ENCODE measurements at places on chromosomes 7 and 10. TPM values are rescaled to one million over a fixed set of nuclear protein-coding genes. Genes with fewer than 3 reads are reported as not detected.

DNA sequence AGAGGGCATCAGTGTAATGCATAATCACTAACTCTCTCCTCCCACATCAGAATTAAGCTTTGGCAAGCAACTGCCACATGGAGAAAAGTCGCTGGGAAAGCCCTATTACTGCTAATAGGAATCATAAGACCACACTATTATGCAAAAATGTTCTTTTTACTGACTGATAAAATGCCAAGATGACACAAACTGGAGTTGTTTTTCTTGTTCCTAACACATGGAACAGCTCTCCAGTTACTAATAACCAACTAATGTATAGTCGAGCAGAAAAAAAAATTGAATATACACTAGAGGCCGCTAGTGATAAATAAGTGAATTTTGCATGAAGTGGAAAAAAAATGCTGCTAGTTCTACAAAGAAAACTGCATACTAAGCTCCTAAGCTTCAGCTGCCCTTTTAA is 165.6 kb downstream of the TPK1 start:
- H3K4me3 ChIP-seq = no peak overlapping the region
- no peak for DNase-seq
- no peaks in the 10 kb centered on the region for H3K27me3 ChIP-seq
- no peak overlapping the region for H3K27ac ChIP-seq
- no peaks in the 10 kb centered on the region for H3K36me3 ChIP-seq
- H3K4me1 ChIP-seq = no peaks in the 10 kb centered on the region

Gene LARP4B
- total RNA-seq = 77.2 TPM

DNA sequence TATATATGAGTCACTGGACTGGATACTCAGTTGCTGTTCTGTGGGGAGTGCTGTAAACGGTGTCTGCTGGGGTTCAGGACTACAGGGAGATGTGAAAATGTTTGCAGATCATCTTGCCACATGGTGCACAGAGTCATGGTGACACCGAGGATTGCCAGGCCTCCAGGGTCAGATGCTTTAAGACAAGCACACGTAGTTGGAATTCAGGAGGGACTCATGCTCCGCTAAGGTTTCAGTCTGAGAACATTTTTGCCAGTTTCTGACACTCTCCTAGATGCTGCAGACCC is 211.3 kb downstream of the CXCL12 start:
- H3K4me1 ChIP-seq = no peaks in the 10 kb centered on the region
- H3K4me3 ChIP-seq = no peak overlapping the region
- H3K27ac ChIP-seq = no peak overlapping the region
- H3K36me3 ChIP-seq = no peaks in the 10 kb centered on the region
- no peaks in the 10 kb centered on the region for H3K27me3 ChIP-seq

Gene HERC4
- total RNA-seq = 91.6 TPM

Gene ZNF518A
- 33.8 TPM for total RNA-seq

- H3K4me1 ChIP-seq = no peaks in the 10 kb centered on the region
- H3K27ac ChIP-seq = no peak overlapping the region
- H3K36me3 ChIP-seq = no peaks in the 10 kb centered on the region
- no peak overlapping the region for H3K4me3 ChIP-seq
- no peaks in the 10 kb centered on the region for H3K27me3 ChIP-seq
Measured at GRCh38 chr10:6722616-6723004, 142.5 kb upstream of the PRKCQ start.

DNA sequence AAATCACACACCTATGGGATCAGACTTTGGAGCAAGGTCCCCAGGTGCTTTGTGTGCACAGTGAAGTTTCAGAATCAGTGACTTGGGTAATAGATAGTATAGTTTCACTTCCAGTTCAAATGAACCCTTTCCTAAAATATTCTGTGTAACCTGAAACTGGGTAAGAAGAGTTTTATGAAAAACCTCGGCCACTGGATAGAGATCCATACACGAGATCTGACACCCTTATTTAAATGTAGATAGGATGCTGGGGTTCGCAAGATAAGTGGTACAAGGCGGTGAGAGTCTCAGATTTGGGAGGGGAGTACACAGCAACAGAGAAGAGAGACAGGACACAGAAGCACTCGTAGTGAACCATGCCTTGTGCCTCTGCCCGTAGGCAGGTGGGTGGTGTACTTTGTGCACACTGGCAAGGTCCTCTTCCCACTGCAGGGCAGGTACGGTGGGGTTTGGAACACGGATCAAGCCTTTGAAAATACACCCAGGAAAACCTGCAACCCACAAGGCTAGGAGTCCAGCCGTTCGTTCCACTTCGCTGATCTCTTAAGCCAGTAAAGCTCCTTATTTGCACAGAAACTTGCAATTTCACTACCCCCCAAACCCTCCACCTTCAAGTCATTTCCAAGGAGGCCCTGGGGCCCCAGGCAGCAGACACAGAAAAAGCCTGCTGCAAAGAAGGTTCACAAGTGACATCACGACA is 162.8 kb downstream of the USP6NL start:
- no peak overlapping the region for H3K4me3 ChIP-seq
- no peaks in the 10 kb centered on the region for H3K4me1 ChIP-seq
- no peak overlapping the region for H3K27ac ChIP-seq
- no peaks in the 10 kb centered on the region for H3K27me3 ChIP-seq

DNA sequence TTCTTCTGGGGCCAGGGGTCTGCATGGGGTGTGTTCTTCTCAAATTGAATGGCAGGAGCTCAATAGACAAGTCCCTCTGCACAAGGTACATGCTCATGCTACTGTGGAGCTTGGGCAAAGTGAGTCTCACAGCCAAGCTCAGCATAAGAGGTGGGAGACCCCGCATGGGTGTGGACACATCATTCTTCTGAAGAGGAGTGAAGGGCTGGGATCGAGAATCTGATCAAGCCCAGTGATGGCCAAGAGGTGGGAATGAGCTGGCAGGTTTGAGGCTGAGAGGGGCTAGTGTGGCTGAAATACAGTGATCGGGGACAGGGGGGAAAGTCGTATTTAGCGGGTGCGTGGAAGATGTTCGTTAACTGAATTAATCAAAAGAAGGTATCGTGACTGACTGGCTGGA is 32.6 kb downstream of the CDH23 start:
- no peak overlapping the region for H3K27ac ChIP-seq
- DNase-seq = no peak
- H3K4me3 ChIP-seq = no peak overlapping the region
- no peaks in the 10 kb centered on the region for H3K4me1 ChIP-seq

GRCh38 chr7:138749960-138750359 is 47.8 kb upstream of the TMEM213 start:
- no peak for DNase-seq
- no peak overlapping the region for H3K27ac ChIP-seq
- H3K36me3 ChIP-seq = no peaks in the 10 kb centered on the region
- no peaks in the 10 kb centered on the region for H3K4me1 ChIP-seq
- H3K27me3 ChIP-seq = no peaks in the 10 kb centered on the region
- H3K4me3 ChIP-seq = no peak overlapping the region

Gene CALHM3
- total RNA-seq = not detected

GRCh38 chr7:105677817-105678573 is 96.7 kb upstream of the EFCAB10 start:
- H3K27ac ChIP-seq = peak overlapping the region; percentile 78
- H3K4me1 ChIP-seq = peaks cover 3% of the 10 kb centered on the region
- H3K4me3 ChIP-seq = peak overlapping the region; percentile 30
- DNase-seq = no peak
- no peaks in the 10 kb centered on the region for H3K36me3 ChIP-seq

DNA sequence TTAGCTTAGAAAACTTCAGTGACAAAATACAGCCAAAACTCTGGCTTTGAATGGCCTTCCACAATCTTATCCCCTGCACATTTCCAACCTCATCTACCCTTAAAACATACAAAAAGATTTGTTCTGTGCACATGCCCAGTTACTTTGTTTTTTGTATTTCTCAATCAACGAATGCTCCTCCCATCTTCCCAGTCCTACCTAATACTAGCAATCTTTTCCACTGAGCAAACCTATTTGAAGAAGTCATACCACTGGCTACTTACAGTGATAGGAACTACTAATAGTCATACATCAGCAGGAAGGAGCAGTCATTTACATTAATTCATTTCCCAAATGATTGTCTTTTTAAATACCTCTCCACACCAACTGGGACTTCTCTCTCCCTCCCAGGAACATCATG is 2.5 kb downstream of the USP54 start:
- DNase-seq = no peak
- H3K36me3 ChIP-seq = no peaks in the 10 kb centered on the region
- H3K4me3 ChIP-seq = no peak overlapping the region
- H3K27me3 ChIP-seq = no peaks in the 10 kb centered on the region

Gene MRPS33
- 20.1 TPM for total RNA-seq

Gene HMX2
- not detected for total RNA-seq

- H3K36me3 ChIP-seq = no peaks in the 10 kb centered on the region
- no peak overlapping the region for H3K4me3 ChIP-seq
- no peaks in the 10 kb centered on the region for H3K4me1 ChIP-seq
- no peak overlapping the region for H3K27ac ChIP-seq
- no peaks in the 10 kb centered on the region for H3K27me3 ChIP-seq
Measured at GRCh38 chr7:6205971-6206660, 66.3 kb downstream of the CYTH3 start.

Gene OR2A1
- total RNA-seq = not detected

DNA sequence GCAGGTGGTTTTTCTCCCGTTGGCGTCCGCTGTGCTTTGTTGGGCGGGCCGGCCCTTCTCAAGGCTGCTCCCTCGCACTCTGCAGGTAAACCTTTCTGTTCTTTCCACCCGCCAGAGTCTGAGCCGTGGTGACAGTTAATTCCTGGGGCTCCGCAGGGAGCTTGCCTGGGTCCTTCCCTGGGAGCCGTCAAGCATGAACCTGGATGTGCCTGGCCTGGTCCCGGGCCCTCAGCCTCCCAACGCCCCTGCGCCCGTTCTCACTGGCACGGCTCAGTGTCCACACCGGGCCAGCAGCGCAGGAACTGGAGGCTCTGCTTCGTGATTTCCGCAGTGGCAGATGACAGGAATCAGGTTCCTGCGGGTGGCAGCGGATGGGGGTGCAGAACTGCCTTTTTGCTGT is 10.9 kb upstream of the NKX6-2 start:
- no peak for DNase-seq
- no peak overlapping the region for H3K27ac ChIP-seq
- H3K27me3 ChIP-seq = no peaks in the 10 kb centered on the region

- H3K27ac ChIP-seq = no peak overlapping the region
- H3K4me1 ChIP-seq = no peaks in the 10 kb centered on the region
- H3K4me3 ChIP-seq = no peak overlapping the region
- no peaks in the 10 kb centered on the region for H3K36me3 ChIP-seq
Measured at GRCh38 chr10:72935361-72935760, 19.2 kb downstream of the PLA2G12B start.

All from Peyer's patch (tissue), 4 donors.